Stimulated activated CD4-positive, alpha-beta T cell treated with anti-CD3 and anti-CD28 coated beads, Interleukin-12 subunit alpha, Interleukin-12 subunit beta, amount 100 ng/mL, for 24 hours (primary cell): ENCODE measurements at places on chromosomes 16 and 17.
A peak's percentile ranks its signal among the peaks of the same experiment; 100 is the strongest.

DNA sequence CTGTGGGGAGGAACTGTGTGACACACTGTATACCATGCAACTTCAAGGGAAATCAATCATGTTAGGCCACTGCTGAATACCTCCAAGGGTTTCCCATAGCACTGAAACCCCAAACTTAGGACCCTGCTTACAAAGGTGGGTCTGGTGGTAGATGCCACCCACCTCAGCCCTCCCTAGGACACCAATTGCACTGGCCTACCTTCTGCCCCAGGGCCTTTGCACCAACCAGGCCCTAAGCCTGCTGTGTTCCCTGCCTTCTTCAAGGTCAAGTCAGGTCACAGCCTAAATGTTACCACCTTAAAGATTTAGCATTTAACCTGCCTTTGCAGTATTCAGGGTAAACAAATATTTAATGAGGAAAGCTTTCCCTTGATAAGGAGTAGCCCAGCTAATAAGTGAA lies 185.8 kb downstream of the ZFHX3 start:
- no peak for DNase-seq

GRCh38 chr16:47416869-47417268 lies 44.0 kb downstream of the ITFG1 start:
- no peak for DNase-seq

DNA sequence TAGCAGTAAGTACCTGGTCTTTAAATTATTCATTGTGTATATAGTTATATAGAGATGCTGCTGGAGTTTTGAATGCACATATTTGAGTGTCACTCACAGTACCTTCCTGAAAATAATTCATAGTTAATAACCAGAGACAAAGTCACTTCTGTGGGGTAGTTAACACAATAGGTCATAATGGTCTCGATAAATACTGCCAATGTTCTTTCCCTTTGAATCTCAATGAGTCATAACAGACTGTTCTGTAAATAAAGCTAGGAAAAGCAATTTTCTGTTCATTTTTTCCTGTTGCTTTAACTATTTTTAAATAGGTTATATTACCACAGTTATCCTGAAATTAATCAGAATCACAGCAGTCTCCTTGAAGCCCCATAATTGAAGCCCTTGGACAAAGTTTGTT lies 87.2 kb downstream of the MAP2K4 start:
- DNase-seq = no peak

DNA sequence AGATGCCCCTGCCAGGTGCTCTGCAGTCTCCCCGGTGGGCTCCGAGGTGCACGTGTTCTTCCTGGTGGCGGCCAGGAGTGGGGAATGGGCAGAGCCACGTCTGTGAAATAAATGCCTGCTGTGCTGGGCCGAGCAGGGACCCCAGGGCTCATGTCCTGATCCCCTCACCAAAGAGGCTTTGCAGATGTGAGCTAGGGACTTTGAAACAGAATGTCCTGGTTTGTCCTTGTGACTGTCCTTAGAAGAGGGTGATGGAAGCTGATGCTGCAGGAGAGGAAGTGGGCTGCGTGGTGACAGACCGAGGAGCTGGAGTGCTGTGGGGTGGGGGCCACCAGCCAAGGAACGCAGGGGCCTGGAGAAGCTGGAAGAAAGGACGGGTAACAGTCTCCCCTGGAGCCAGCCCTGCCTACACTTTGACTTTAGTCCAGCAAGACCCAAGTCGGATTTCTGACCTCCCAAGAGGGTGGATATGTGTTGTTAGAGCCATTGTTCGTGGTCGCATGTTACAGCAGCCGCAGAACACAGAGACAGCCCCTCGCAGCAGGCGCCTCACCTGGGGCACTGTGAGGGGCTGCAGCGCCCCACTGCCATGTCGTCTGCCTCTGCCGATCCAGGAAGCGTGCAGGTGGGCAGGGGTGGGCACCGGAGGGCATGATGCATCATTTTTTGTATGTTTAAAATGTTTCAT lies 217.9 kb upstream of the CIBAR2 start:
- no peak for DNase-seq

- DNase-seq = no peak
Observed at GRCh38 chr17:78196716-78197115, 9.6 kb downstream of the AFMID start.

DNA sequence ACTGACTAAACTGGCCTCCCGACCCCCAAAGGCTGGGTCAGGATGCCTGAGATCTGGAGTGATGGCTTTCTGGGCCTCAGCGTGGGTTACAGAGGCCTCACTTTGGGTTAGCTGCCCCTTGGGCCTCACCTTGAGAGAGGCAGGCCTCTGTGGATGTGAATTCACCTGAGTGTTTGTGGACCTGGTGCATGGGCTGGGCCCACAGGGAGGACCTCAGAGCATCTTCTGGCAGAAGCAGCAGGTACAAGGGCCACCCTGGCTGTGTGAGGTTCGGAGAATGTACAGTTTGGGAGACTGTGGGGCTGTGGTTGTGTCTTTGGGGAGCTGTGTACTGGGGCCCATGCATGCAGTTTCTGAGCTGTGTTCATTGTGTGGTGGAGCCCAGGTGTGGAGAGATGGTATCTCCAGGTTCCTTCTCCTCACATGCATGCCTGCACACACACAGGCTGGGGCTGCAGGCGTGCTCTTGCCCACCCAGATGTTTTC lies 18.3 kb downstream of the RARA start:
- no peak for DNase-seq

DNA sequence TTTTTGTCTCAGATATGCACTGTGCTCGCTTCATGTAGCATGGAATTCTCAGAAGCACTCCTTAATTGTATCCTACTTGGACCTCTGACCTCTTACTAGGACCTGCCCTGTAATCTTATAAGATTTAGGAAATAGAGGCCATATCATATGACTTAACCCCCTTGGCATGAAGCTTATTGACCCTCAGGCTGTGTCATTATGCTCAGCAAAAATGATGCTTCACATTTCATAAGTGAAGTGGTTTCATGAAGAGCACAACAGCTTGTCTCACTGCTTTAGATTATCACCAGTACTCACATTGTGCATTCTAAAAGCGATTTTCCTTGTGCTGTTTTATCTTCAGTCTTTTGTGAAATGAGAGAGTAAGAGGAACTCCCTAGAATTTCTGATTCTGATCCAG lies 6.4 kb downstream of the PHKB start:
- no peak for DNase-seq

DNA sequence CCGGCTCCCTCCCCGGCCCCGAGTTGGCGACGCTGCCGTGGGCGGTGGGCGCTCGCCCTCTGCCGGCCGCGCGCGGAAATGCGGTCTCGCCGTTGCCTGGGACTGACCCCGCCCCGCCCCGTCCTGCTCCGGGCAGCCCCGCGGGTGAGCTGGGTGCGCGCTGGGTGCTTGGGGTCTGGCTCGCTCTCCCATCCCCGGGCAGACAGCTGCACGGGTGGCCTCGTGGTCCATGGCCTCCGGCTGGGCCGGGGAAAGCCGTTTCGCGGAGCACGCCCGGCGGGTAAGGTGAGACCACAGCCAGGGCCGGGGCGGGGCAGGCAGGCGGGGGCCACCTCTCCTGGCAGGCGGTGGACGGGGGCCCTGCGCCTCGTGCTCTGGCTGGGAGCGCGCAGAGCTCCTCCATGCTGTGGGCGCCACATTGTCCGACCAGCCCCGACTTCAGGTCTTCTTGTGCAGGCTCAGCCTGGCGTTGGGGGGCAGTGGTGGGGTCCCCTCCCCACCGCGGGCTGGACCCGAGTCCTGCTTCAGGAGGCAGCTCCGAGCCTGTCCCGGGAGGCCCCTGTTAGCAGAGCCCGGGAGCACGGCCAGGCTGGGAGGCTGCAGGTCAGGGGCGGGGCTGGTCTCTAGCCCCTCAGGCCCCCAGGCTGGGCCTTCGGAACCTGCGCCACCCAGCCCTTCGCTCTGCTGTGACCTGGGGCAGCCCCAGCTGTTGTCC lies 7.0 kb upstream of the C1QTNF8 start:
- peak; percentile 61 for DNase-seq

GRCh38 chr16:74652249-74652648 lies 14.4 kb downstream of the RFWD3 start:
- DNase-seq = no peak

DNA sequence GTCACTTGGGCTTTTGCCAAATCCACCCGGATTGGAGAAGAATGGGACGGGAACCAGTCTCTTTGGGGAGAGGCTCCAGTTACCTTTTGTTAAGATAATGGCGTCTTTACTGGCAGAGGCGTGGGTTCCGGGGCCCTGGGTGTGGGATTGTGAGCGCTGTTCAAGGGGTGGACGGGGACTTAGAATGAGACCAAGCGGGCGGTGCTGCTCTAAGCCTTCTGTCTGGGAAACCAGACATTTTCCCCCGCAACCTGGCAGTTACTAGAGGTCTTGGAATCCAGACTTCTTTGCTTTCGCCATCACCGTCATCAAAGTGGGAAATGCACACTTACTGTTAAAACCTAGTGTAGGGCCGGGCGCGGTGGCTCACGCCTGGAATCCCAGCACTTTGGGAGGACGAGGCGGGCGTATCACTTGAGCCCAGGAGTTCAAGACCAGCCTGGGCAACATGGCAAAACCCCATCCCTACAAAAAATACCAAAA lies 706 bp downstream of the TEN1 start:
- no peak for DNase-seq

DNA sequence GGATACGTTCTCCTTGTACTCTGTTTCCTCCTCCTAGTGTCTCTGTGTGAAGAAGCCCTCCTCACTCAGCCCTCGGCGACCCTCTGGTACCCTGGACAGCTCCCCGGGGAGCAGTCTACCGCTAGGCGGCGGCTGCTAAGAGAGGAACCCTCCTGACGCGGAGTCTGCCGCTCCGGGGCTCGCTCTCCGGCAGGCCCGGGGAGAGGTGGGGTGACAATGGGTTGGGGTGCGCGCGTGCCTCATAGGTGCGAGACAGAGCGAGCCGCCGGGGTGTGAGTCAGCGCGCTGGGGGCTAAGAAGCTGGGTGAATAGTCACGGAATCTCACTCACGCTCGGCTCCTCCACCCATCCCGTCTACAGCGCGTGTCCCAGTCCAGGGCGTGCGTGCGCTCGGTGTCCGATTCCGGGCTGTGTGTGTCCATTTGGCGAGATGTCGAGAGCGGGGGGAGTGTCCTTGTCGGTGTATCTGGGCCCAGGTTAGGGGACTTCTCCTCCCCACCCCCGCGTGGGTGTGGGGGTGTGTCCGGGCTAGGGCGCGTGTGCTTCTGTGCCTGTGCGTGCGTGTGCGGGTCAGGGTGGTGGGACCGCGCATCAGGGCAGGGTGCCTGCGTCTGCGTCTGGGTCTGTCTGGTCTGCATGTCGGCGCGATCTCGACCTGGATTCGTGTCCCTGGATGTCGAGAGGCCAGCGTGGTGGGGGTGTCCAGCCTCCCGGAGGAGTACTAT lies 577 bp upstream of the HS3ST2 start:
- peak; percentile 17 for DNase-seq

GRCh38 chr17:17860766-17861107 lies 24.0 kb upstream of the SREBF1 start:
- no peak for DNase-seq

- DNase-seq = no peak
Observed at GRCh38 chr16:53792161-53792951, 88.4 kb downstream of the FTO start.

GRCh38 chr17:16444258-16444886 lies 29.0 kb downstream of the TRPV2 start:
- no peak for DNase-seq

GRCh38 chr16:19884611-19885450 lies at the start of gene GPRC5B:
Gene GPRC5B (minus strand): TSS chr16:19884848. CDS start chr16:19872845, 12,003 bp downstream.
- DNase-seq = no peak
